Osteocyte (in vitro differentiated cells): ENCODE measurements at places on chromosomes 3 and 15. TPM values are rescaled to one million over a fixed set of nuclear protein-coding genes. Genes with fewer than 3 reads are reported as not detected.

DNA sequence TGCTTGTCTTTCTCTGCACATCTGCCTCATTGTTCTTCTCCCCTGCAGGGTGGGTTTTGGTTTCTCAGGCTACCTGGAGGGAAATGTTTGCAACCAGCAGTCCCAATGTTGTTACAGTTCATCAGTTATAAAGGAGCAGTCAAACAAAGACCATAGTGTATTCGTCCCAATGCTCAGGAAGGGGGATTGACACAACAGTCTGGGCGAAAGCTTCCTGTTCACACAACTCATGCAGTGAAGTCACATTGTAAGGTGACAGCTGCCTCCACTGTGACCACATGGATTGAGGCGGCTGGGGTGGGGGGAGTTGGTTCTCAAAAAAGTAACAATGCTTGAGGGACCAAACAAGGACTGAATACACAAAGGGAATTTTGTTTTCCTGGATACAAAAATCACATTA is 28.8 kb upstream of the TF start:
- no peak for DNase-seq

DNA sequence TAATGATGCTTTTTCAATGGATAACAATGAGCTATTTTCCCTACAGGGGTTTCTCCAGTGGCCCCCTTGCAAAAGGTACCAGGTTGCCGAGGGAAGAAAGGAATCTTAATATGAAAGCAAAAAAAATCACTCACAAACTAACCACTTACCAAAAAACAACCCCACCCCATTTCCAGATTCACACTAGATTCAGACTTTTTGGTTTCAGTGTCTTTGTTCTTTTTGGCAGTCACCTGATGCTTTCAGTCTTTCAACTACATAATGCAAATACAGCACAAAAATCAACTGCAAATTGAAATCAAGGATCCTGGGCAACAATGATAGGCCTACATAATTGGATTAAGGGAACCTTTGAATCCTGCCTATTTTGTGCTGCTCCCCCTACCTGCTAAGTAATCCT is 71.1 kb upstream of the RAP2B start:
- DNase-seq: no peak

The PCYT1A gene
- total RNA-seq: 65.1 and 66.2 TPM in 2 replicates

DNA sequence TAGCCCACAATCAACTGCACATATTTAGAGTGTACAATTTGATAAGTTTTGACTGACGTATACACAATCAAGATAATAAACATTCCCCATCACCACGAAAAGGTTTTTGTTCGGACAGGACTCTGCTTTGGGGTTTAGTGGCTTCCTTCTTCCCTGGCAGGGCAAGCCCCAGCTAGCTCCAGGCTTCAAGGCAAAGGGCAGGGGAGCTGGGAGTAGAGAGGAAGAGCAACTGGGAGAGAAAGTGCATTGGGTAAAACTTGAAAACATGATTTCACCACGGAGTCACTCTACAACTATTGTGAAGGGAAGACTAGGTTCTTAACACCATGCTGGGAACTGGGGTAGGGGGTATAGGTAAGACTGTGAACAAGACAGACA is 185.1 kb upstream of the UBE2E1 start:
- no peak for DNase-seq

The NOX5 gene
- not detected in 2 replicates for total RNA-seq

DNA sequence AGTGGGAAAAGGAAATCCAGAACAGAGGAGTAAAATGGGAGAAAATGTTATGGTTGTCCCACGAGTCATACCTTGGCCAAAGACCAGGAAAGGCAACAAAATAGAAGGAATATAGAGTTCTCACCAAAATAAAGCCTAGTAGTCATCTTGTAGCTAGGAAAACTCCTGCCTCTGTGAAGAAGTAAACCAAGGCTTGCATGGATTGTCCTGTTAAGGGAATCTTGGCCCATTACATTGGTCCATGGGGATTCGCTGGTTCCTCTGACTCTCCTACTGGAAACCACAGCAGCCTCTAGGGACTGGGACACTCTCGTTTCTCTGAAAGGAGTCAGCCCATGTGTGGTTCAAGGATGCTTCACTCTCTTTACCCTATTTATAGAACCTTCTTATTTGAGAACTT is 62.9 kb upstream of the FNDC3B start:
- DNase-seq: no peak

DNA sequence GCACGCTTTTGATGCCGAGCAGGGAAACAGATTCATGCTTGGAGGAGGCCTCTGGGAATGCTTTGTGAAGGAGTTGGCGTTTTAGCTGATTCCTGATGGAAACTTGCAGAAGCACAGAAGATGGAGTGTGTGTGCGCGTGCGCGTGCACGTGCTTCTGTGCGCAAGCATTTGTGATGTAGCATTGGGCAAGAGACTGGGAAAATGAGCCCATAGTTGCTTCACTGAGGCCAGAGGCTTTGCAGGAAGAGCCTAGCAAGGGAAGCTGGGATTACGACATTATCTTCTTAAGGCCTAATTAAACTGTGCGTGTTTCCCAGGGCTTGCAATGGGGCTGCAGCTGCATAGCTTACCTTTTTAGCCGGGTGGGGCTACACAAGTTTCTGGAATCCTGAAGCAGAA is 18.1 kb upstream of the AGBL1 start:
- DNase-seq: no peak

DNA sequence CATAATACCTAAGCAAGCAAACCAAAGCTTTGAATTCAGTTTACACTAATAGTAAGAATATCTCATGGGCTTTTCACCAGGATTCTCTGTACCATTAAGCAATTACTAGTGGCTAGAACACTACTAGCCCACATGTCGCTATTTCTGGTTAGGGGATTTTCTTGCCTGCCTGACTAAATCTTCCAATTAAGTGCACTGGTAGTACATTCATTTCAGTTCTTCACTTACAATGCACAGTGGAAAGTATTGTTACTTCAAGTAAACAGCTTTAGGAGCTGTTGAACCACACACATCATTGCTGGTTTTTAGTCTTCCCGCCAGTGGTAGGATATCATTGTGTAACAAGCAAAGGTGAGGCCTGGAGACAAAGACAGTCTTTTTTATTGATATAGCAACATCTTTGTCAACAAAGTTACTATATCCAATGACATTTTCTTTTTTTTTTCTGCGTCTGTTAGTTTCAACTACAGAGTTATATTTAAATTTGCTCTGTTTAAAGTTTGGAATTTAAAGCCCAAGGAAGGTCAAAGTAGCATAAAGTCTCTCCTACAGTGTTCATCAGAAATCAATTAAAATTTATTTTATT is 826.8 kb upstream of the NR2F2 start:
- DNase-seq: no peak

DNA sequence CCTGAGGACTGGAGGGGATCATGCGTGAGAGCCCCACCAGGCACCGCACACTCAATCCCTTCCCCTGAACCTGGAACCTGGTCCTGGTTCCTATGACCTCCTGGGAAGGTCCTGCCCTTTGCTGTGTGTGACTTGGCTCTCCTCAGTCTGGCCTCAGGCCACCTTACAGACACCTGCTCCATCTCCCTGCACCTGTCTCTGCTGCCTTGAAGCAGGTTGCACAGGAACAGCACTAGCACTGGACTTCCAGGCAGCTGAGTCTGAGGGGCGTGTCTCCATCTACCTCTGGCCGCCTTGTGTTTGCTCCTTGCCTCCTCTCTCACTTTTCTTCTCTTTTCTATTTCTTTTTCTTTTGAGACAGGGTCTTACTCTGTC is 15.4 kb downstream of the PSTPIP1 start:
- no peak for DNase-seq

The IGSF11 gene
- total RNA-seq: not detected in 2 replicates

The ATOSA gene
- total RNA-seq: 33.6 and 37.1 TPM in 2 replicates

- DNase-seq: peak; percentile 49
Measured at GRCh38 chr3:128296469-128297251, 143.4 kb downstream of the EEFSEC start.

- DNase-seq: no peak
Measured at GRCh38 chr3:45894015-45894414, 7.7 kb downstream of the CCR9 start.

The MCF2L2 gene
- total RNA-seq: 1.7 and 2.4 TPM in 2 replicates

DNA sequence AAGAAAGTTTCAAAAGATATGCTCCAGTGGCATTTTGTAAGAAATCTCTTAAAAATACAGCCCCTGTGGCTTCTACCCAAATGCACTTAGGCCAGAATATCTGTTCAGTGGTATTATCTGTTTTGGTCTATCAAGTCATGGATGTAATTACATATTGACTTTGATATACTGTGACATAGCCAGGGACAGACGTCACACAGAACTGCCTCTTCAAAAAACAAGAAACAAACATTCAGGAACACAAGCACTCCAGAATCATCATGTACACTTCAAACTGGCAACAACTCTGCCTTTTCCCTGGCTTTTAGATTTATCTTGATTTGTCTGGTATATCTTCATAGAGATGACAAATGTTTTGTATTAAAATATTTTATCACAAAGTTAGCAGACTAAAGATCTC is 240.3 kb downstream of the IL5RA start:
- no peak for DNase-seq

- DNase-seq: no peak
Measured at GRCh38 chr3:52779011-52779836, 1.8 kb downstream of the ITIH1 start.

- no peak for DNase-seq
Measured at GRCh38 chr3:121529308-121529707, 16.5 kb downstream of the POLQ start.

- DNase-seq: no peak
Measured at GRCh38 chr3:9450126-9450525, 52.7 kb downstream of the SETD5 start.

The RASL12 gene
- 0.73 and 0.78 TPM in 2 replicates for total RNA-seq

DNA sequence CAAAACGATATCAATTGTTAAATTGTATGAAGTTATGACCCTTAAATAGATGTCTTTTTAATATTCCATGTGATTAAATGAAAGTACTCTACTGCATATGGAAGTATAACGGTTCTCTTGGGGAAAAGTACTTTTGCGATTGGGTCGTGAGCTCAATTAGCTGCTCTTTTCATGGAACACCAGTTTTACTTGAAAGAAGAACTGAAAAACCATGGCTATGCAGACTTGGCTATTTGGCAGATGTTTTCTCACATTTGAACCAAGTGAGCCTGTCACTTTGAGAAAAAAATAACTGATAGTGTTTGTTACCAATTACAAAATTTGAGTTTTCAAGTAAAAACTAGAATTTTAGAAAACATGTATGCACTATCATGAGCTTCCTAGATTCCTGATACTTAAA is 5.9 kb upstream of the INAFM2 start:
- DNase-seq: no peak
